Psoas muscle (tissue), 8 donors: ENCODE measurements at places on chromosomes 4 and X.

DNA sequence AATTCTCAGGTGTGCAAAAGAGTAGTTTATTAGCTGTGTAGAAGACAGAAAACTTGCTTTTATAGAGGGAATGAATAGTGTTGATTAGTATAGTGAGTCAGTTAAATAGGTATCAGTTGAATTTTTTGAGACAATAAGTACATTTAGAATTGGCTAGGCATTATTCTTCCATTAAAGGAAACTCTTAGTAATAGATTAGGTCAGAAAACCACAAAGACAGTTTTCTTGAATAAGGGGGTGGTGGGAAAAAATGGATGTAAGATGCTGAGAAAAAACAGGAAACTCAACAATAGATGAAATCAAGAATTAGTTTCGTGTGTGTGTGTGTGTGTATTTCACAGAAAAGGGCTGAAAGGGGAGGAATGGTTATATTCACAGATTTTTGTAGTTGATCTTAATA, 16.8 kb downstream of the CD38 start:
- no peak for DNase-seq

DNA sequence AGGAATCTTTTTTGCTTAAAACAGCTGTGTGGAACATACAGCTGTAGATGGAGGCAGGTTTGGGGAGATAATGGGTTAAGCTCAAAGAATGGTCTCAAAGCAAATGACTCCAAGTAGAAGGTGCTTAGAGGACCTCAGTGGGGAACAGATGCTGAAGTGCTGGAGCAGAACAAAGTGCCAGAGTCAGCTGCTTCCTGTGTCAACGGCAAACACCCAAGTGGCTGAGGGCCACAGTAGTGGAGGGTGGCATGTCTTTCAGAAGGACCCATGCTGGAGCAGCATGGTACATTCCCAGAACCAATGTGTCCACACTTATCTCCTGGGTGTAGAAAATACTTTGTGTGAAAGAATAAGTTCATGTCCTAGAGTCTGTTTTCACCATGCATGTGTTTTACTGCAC, 197.5 kb downstream of the CCNG2 start:
- no peak for DNase-seq

- DNase-seq: no peak
Measured at GRCh38 chrX:13120017-13120416, 75.6 kb upstream of the FAM9C start.

- DNase-seq: no peak
Measured at GRCh38 chr4:78552389-78553042, 946 bp downstream of the ANXA3 start.

DNA sequence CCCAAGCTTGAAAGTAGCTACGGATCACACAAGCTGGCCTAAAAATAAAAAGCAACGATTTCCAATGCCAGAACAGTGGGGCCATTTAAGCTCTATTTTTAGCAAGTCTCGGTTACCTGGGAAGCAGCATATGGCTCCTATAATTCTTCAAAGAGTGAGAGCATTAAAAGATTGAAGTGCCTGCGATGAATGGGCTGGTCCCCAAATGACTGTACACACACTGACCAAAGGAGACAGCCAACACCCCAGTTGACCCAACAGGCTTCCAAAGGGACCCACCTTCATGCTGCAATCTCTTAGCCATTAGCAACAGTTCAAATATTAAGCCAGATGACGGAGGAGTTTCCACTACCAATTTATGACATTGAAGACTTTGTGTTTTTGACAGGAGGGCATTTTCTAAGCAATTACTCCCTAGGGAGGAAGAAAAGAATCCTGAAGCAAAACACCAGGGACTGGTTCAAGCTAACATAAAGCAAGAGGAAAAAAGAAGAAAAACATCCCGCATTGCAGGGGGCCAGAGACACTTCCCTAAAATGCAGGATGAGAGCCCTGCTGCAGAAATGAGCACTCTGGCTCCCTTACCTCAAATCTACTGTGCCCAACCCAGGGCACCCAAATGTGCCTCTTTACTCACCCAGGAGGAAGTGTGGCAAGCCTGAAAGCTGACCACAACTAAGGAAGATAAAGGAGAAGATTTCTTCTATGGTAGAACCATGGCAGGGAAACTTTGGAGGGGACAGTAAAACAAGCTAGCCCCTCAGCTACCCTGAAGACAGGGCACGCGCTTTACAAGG, 21.6 kb downstream of the SH3KBP1 start:
- DNase-seq: no peak

- DNase-seq: no peak
Measured at GRCh38 chr4:152044331-152045036, 283.7 kb upstream of the GATB start.

- no peak for DNase-seq
Measured at GRCh38 chrX:47620303-47620685, 637 bp upstream of the SYN1 start.

DNA sequence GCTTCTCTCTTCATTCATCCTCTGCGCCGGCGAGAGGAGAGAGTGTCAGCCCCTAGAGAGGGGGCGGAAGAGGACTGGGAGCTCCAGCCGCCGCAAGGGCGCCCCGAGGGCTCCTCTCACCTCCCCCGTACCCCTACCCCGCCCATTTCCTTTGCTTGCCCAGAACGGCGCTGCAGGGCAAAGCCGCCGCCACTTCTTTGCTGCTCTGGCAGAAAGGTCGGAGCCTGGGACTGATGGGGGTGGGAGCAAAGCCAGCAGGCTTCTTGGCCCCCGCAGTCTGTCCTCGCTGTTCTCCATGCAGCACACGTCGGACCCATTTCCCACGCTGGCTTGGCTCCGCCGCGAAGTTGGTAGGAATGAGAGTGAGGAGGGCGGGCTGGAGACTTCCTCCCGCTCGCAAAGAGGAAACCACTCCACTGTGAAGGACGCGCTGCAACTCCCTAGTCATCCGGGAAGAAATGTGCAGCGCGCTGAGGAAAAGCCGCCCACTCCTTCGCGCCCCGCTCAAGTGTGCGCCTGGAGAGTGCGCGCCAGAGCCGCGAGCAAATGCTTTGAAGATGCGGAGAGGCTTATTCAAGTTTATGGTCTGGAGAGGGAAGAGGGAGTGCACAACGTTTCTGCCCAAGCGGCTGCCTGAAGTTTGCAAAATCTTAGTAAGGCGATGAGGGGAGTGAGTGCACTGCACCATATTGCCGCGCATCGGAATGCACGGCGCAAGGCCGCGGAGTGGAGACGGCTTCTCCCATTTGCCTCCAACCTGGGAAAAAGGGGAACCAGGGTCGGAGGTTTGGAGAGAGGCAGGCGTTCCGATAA, 2.8 kb upstream of the PCDH7 start:
- DNase-seq: peak; percentile 52

DNA sequence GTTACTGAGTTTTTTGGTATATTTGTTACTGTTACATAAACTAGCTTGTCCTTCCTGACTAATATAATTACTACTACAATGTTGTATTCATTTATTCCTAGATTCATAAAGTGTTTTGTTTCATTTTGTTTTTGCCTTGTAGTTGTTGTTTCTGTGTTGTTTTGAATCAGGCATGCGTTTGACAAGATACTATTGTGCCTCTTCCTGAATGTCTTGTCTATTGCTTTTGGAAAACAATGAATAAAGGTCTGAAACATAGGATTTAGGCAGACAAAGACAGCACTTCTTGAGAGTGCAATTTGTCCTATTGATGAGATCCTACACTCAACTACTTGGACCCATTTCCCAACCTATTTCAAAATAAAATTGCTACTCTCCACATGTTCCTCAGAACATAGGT, 630.4 kb upstream of the BOD1L1 start:
- DNase-seq: no peak

GRCh38 chr4:68861057-68861456, 45.3 kb downstream of the UGT2B10 start:
- no peak for DNase-seq

DNA sequence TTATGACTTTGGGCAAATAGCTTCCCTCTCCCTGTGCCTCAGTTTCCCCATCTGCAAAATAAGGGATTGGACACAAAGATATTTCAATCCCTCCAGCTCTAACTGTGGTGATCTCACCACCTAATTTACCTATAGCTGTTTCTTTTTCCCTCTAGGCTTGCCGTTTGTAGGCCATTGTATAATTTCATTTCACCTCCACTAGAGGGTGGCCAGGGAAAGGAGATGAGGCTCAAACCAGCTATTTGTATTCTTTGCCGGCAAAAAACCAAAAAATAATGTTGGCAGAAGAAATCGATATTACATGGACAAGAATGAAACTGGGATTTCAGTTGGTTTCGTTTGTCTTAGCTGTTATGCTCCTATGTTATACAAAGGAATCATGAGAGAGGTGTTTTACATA, 36.1 kb upstream of the DOCK11 start:
- no peak for DNase-seq

DNA sequence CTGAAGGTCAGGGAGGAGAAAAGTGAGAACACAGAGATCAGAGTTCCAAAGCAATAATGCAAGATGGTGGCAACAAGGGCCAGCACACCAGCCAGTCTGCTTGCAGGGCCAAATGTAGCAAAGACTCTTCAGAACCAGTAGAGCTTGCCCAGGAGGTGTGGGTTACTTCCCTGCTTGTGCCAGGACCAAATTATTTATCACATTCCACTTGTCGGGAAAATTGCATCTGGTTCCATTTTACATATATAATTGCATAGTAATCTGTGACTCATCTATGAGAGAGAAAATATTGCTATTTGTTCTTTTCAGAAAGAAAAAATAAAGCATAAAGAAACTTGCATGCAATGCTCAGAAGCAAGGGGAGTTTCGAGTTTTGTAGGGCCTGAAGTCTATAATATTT, 41.4 kb downstream of the MAML3 start:
- DNase-seq: no peak

DNA sequence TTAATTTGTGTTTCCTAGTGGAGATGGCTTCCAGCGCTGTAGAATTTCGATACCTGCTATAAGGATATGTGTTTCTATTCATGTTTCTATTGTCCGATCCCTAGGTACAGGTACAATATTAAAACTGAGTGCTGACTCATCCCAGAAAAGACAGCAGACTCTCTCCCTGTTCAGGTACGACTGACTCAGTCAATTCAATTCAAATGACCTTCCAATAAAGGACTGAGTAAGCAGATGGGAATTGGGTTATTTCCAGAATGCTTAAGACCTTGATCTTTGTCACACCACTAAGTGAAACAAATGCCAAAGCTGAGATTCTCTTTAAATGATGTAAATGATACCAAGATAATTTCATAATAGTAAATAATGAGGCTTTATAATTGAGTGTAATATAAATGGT, 1596.9 kb downstream of the RPA4 start:
- no peak for DNase-seq

- no peak for DNase-seq
Measured at GRCh38 chr4:147682755-147683154, 1.2 kb downstream of the PRMT9 start.

- DNase-seq: no peak
Measured at GRCh38 chrX:101595739-101596419, 21.9 kb downstream of the ARMCX6 start.

DNA sequence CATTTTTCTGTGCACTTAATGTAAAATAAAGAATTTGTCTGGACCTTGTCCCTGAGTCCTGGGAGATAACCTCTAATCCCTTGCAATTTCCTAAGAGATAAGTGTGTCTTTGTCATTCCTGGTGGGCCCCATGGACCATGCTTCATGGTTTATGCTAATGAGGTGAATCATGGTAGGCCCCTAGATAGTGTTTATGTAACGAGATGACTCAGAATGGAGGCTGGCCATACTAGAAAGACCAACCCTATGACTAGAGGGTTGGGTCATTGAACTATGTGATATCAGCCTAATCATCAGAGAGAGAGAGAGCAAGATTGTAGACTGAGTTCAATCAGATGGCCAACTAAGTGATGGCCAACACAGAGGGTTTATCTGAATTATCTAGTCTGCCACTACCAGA, 64.2 kb upstream of the NHSL2 start:
- no peak for DNase-seq

GRCh38 chr4:126541820-126542219, 1090.9 kb upstream of the INTU start:
- no peak for DNase-seq

- DNase-seq: no peak
Measured at GRCh38 chr4:179029683-179030082, 1587.4 kb upstream of the AGA start.

- DNase-seq: no peak
Measured at GRCh38 chr4:152594057-152594456, 58.2 kb upstream of the FBXW7 start.

DNA sequence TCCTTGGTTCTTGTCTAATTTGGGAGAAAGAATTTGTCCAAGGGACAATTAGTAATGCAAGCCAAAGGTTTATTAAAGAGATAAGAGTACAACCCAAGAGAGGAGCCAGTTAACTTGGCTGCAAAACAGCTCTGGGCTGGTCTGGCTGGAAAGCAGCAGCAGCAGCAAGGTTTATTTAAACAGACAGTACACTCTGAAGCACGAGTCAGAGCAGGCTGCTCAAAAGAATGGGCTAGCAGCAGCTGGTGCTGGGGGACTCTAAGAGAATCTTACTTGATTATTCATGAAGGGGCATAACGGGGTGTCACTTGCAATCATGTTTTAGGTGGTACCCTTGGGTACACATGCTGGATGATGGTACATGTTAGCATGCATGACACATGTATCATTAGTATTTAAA, 17.1 kb upstream of the CT47C1 start:
- DNase-seq: no peak

DNA sequence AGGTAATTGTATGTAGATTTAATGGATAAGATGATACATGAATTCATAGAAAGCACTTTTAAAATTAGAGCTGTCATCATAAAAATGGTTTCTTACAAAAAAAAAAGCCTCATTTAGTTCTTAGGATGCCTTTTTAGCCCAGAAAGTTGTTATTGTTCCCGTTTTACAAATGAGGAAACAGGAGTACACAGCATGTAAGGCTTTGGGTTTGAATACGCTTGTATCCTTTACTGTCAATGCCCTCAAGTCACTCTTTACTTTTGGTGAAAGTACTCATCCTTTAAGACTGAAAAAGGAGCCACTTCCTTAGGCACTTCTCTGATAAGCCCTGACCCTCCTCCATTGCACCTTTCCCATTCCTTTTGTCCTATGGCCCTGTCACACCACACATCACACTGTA, 4.9 kb downstream of the EREG start:
- no peak for DNase-seq

DNA sequence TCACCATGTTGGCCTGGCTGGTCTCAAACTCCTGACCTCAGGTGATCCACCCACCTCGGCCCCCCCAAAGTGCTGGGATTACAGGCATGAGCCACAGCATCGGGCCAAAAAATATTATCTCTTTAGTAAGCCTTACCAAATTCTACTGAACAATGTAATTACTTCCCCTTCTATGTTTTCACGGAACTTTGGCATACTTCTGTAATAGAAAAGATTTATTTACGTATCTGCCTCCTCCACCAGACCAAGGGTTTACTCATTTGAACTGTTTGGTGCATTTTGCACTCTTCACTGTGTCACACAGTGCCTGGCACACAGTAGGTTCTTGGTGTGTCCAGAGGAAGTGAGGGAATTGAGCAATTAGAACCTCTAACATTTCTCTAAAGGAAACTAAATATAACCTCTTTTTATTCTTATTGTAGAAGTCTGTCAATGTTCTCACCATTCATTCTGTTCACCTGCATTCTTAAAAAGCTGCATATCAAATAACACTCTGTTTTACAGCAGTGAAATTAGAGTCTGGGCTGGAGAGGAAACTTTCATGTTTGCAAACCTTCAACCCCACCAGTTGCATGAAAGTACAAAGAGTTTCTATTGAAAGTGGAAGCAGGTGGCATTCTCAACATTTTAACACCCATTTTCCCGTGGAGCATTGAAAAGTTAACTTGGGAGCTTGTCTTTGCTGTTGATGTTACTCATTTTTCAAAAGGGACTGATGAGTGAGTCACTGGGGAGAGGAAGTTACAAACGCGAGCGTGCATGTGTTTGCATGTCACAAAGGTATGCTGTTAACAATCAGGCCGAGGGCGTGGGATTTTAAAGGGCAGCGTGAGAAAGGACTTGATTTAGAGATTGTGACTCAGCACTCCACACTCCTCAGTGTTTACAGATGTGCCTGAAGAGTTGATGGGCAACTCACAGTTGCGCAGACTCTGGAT, 314.1 kb downstream of the STK32B start:
- DNase-seq: no peak
